ENCODE measurements at places on chromosomes 1 and 21.

DNA sequence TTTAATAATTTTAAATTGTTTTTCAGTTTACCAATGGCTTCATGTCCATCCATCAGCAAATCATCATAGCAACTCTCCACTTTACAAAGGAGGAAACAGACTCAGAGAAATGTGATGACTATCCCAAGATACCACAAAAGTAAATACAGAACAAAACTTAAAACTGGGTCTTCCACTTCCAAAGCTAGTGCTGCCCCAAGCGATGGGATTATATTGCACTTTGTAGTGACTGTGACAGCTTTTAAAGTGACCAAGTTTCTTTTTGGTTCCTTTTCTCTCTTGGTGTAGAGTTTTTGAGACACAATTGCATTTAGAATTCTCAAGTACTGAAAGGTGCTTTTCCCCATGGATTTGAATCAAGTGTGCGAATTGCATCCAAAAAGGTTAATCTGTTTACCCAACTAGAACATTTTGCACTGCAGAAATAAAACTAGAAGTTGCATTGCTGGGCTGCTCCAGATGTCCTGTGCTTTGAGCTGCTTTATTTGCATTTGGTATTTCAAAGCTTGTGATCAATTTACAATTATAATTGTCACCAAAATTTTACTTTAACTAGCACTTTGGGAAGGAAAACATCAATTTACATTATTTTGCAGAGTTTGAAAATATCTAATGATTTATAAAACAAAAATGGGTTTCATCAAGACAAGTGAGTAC is 320.2 kb downstream of the PDE4B start:
- no peak for DNase-seq

GRCh38 chr21:44305691-44306090 is 5.8 kb downstream of the PFKL start:
- no peak for DNase-seq

GRCh38 chr1:66271904-66272254 is 262.1 kb upstream of the SGIP1 start:
- peak; percentile 81 for DNase-seq

DNA sequence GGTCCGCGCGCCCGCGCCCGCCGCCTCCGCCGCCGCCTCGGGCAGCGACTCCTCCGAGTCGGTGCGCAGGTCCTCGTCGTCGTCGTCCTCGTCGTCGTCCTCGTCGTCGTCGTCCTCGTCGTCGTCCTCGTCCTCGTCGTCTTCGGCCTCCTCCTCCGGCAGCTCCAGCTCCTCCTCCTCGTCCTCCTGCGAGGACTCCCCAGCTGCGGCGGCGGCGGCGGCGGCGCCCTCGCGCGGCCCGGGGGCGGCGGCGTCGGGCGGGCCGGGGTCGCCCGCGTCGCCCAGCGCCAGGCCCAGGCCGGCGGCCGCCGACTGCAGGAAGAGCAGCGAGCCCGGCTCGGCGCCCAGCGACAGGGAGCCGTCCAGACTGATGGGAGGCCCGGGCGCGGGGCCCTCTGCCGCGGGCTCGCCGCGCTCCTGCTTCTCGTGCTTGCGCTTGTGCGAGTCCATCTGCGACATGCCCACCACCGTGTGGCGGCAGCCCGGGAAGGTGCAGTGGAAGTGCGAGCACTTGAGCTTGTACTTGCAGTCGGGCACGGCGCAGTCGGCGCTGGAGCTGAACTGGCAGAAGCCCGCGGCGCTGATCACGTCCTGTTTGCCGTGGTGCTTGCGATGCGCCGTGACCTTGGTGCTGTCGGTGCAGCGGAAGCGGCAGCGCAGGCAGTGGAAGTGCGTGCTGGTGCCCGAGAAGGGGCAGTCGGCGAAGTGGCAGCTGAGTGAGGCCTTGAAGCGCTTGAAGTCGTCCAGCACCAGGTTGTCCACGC is 157.3 kb downstream of the CASZ1 start:
- DNase-seq: peak; percentile 46

DNA sequence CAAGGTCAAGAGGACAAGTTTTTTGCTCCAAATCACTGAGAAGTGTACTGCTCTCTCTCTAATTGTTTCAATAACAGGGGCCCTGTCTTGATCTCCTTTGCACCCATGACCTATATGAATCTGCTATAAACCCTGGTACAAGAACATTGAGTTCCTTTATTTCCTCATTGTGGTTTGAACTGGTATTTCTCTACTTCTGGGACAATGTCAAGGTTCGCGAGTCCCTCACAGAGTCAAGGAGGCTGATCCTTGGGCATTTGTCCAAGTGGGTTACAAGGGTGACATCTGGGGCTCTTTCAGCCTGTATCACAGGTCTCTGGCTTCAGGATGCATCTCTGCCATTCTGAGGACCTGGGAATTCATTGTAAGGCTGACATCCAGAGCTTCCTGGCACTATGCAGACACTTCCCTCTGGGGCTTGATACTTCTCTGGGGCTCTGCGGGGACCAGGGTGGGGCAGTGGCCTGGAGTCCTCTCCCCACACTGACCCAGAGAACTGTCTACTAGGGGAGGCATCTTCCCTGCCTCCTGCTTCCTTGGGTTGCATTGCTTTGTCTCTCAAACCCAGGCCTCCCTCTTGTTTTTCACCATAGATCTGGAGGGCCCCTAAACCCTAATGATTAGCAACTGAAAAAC is 22.5 kb upstream of the ZNF648 start:
- peak; percentile 3 for DNase-seq

- DNase-seq: peak; percentile 98
Measured at GRCh38 chr1:81414488-81415015, 386.2 kb upstream of the ADGRL2 start.

DNA sequence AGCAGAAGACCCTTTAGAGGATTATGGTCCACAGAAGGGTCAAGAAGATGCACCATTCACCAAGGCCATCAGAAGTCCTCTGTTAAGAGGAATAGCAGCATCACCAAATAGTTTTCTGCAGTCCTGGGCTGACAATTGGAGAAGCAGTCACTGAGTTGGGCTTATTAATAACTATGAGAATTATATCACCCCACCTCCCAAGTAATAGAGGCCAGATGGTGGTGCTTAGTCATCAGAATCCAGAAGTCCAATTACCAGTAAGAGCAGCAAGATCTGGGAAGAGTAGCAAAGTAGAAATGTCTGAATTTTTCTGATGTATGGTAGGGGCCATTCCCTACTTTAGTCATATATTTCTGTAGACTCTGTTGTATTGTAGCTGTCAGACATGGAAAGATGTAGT is 6.1 kb upstream of the PSMA5 start:
- DNase-seq: no peak

Measured in muscle of leg (tissue), 16 donors.